ENCODE measurements at places on chromosomes 2 and 18. TPM values are rescaled to one million over a fixed set of nuclear protein-coding genes. Genes with fewer than 3 reads are reported as not detected.
A peak's percentile ranks its signal among the peaks of the same experiment; 100 is the strongest.

- H3K27me3 ChIP-seq = no peaks in the 10 kb centered on the region
- no peak overlapping the region for H3K27ac ChIP-seq
- H3K4me3 ChIP-seq = no peak overlapping the region
- no peak for DNase-seq
- no peaks in the 10 kb centered on the region for H3K36me3 ChIP-seq
- peaks cover 3% of the 10 kb centered on the region for H3K4me1 ChIP-seq
Observed at GRCh38 chr2:200147371-200147770, 159.1 kb upstream of the SPATS2L start.

Gene FRZB
- 39.1 TPM for polyA plus RNA-seq

Gene ST8SIA5
- polyA plus RNA-seq = 0.24 TPM

DNA sequence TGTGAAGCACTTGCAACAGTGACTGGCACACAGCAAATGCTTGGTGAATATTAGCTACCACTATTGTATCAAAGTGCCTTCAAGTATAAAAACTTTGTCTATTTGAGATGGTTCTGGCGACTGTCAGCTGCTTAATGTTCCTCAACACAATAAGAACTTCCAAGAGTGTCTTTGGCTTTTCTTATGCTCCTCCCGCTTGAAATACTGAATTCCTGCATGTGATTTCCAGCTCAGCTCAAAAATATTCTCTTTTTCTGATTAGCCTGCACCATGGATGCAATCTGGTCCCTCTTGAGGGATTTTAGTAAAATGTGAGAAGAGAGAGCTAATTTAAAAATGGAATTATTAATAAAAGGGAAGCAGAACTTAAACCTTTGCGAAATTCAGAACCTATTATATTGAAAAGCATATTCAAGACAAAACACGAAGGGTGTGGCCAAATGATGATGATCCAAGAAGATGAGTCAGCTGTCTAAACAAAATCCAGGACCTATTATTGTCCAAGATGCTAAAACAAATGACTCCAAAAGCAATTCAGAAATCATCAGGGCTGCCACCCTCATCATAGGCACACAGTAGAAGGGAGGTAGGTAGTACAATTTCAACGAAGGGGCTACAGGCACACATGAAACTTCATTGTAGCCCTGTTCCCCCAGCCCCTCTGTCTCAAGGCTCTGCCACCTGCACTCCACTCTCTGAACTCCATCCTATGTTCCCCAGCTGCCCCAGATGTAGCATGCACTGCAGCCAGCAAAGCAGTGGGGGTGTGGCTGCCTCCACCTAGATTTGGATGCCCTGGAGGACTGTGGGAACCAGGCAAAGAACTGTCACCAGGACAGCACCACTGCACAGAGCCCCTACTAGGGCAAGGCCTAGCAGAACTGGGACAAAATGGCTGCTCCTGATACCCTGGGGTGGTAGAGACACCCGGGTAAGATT lies 190.1 kb downstream of the ZNF385B start:
- H3K36me3 ChIP-seq = no peaks in the 10 kb centered on the region
- H3K4me3 ChIP-seq = no peak overlapping the region
- DNase-seq = no peak
- no peaks in the 10 kb centered on the region for H3K27me3 ChIP-seq
- H3K4me1 ChIP-seq = no peaks in the 10 kb centered on the region

DNA sequence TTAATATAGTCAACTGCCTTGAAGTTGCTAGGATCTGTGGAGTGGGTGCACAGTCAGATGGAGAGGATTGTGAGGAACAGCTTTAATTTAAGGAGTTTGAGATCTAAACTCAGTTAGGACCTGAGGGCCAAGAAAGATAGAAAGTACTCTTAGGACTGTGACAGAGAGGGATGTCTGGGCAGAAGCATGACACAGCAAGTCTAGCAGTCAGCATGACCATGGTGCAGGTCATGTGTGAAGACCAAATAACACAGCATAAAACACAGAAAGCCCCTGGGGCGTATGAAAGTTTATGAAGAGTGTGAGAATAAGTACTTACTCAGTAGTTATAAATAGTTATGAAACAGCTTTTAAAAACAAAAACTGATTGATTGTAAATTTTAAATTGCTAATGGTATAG lies 107.2 kb downstream of the GALNT1 start:
- peaks cover 4% of the 10 kb centered on the region for H3K36me3 ChIP-seq
- H3K27ac ChIP-seq = no peak overlapping the region
- no peak for DNase-seq
- H3K4me3 ChIP-seq = no peak overlapping the region

DNA sequence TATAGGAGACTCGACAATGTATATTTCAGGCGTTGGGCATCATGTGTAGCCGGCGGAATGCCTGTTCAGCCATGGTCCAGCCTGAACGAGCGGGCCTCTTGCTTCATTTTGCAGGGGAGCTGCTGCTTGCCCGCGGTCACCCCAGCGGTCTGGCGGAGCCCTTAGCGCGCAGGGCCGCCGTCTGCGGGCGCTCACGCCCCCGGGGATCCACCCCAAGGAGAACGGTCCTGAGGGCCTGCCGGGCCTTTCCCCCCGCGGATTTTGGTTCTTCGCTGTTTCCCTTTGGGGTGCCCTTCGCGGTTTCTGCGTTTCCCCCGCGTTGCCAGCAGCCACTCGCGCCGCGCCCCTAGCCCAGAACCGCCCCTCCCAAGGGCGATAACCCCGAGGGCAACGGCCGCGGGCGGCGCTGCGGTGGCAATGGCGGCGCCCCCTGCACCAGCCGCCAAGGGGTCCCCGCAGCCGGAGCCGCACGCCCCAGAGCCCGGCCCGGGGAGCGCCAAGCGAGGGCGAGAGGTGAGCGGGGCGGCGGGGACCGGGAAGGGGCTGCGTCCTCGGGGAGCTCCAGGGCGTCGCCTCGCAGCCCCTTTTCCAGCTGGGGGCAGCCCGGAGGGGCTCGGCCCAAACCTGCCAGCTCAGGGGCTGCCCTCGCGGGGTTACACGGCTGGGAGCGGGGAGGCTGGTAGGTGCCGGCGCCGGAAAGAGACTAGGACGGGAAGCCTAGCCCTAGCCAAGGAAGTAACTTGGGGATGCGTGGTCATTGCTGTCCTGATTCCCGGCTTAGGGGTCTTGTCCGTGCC lies at the start of gene MFSD2B:
TSS of gene MFSD2B (plus strand) at position 406 of the 797 bp plus-strand sequence. CDS start at position 418, 12 bp downstream.
- H3K36me3 ChIP-seq = no peaks in the 10 kb centered on the region
- H3K4me3 ChIP-seq = peak within 1 kb of the TSS; percentile 2

GRCh38 chr2:202848813-202849212 lies 22.8 kb downstream of the ICA1L start:
- no peak overlapping the region for H3K27ac ChIP-seq
- no peaks in the 10 kb centered on the region for H3K4me1 ChIP-seq
- DNase-seq = no peak
- H3K4me3 ChIP-seq = no peak overlapping the region
- H3K36me3 ChIP-seq = no peaks in the 10 kb centered on the region

DNA sequence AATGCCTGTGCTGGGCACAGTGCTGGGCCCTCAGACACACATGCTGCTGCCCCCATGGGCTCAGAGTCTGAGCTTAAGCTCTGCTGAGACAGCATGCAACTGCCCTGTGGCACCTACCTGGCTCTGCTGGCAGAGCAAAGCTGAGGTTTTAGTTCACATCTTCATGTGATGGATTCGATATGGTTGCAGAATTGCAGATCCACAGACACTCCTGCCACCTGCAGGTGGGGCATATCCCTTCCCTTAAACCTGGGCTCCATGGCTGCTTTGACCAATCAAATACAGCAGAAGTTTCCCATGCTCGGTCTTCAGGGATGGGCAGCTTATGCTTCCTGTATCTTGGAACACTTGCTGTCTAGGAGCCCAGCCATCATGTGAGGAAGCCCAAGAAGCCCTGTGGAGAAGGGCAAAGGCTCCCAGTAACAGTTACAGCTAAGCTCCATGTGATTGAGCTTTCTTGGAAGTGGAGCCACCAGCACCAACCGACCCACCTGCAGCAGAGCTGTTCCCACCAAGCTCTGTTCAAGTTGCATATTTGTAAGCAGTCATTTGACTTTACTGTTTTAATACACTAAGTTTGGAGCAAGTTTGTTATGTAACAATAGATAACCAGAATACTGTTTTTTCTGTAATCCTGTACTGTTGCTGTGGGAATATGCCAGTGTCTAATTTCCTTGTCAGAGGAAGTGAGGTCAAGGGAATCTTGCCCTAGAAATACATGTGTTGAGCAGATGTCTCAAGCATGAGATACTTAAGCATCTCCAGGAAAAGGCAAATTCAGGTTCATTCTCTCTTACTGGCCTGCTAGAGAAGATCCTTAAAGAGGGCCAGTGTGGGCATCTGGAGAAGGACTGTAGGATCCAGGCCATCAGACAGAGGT lies 79.3 kb downstream of the SH3RF3 start:
- no peak for DNase-seq
- no peaks in the 10 kb centered on the region for H3K36me3 ChIP-seq
- H3K4me1 ChIP-seq = no peaks in the 10 kb centered on the region
- H3K4me3 ChIP-seq = no peak overlapping the region
- H3K27me3 ChIP-seq = peaks cover 18% of the 10 kb centered on the region

Gene SLC5A7
- polyA plus RNA-seq = not detected

Gene SCYGR4
- not detected for polyA plus RNA-seq

DNA sequence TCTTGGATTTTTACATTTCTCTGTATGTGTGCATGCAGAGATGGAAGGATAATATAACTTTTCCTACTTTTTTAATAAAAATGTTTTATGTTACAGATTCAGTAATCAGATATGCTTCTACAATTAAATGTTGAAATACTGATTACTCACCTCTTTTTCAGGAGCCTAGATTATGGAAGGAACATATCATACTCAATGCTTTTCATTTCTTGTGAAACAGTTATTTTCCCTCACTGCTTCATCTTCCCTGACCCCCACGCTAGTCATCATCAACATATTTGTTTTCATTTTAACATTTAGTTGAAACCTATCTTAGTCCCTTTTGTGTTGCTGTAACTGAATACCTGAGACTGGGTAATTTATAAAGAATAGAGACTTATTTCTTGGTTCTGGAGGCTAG lies 190.7 kb downstream of the WDR7 start:
- no peaks in the 10 kb centered on the region for H3K36me3 ChIP-seq
- no peaks in the 10 kb centered on the region for H3K4me1 ChIP-seq
- H3K27ac ChIP-seq = no peak overlapping the region
- DNase-seq = no peak
- H3K4me3 ChIP-seq = no peak overlapping the region
- H3K27me3 ChIP-seq = no peaks in the 10 kb centered on the region
